ENCODE measurements at places on chromosomes 2 and 18.

DNA sequence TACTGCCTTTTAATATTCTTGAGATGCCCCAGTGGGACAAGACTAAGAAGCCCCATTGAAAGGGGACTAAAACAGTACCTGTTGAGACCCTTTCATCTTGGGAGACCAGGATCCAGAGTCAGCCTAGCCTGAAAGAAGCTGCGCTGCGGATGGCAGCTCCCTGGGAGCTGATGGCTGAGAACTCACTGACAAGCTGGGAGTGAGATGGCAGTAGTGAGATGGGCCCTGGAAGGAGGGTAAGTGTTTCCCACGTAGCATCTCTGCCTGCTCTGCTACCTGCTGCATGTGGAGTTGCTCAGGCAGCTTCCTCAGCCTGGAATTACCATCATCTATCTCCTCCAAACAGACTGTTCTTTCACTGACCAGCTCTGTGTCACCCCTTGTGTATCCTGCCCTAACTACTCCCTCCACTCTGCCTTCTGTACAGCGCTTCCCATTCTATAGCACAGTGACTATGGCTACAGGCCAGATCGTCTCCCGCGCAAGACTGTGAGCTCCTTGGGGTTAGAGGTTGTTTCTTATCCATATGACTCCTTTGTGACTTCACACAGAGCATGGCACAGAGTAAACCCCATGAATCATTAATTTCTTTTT is 330.4 kb downstream of the NBAS start:
- no peak for DNase-seq

GRCh38 chr2:162732946-162733698 is 105.4 kb downstream of the KCNH7 start:
- no peak for DNase-seq

- DNase-seq, result no peak
Observed at GRCh38 chr2:152054593-152054992, 44.3 kb downstream of the CACNB4 start.

- DNase-seq, result no peak
Observed at GRCh38 chr2:38720613-38721241, 30.4 kb downstream of the SRSF7 start.

DNA sequence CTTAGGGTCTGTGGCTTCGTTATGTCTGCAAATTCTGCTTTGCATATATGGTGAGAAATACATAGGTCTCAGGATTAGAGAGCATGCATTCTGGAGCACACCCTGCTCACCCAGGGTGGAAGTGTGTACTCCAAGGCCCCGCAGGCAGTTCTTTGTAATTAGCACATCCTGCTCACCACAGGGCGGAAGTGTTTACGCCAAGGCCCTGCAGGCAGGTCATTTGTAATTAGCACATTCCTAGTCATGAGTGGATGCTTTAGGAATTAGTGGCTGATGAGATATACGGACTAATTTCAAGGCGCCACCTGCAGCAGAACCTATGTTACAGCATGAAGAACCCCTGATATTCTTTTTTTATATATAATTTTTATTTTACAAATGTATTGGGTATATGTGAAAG is 4.2 kb downstream of the ALLC start:
- DNase-seq, result no peak

DNA sequence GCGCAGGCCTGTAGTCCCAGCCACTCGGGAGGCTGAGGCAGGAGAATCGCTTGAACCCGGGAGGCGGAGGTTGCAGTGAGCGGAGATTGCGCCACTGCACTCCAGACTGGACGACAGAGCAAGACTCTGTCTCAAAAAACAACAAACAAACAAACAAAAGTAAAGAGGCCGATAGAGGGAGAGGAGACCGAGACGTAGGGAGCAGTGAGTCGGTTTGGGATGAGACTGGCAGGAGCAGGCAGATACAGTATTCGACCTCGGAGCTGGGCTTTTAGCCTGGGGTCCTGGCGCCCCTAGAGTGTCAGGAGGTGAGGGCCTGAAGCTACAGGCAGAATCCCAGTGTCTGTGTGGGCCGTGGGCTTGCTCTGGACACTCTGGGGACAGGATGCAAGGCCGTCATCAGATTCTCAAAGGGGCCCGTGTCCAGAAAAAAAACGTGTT is 51.2 kb downstream of the SLC4A1AP start:
- DNase-seq, result no peak
